ENCODE measurements at places on chromosomes 2 and 18. TPM values are rescaled to one million over a fixed set of nuclear protein-coding genes. Genes with fewer than 3 reads are reported as not detected.

- no peak for DNase-seq
Observed at GRCh38 chr2:126722081-126722480, 66.1 kb downstream of the GYPC start.

DNA sequence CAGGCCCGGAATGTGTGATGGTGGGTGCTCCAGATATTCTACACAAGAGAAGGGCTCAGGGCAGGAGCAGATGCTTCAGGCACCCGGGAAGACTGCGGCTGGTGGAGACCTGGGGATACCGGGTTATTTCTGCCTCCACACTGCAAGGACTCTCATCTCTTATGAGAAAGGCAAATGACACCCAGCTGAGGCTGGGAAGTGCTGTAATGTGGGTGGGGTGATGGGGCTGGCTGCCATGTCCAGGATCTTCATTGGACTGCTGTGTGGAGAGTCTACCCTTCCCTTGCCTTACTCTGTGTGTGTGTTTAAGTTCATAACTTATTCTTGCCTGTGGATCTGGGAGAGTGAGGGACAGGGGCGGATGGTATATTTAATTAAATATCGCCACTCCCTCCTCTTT lies 124.1 kb downstream of the KLHL29 start:
- DNase-seq, result no peak

DNA sequence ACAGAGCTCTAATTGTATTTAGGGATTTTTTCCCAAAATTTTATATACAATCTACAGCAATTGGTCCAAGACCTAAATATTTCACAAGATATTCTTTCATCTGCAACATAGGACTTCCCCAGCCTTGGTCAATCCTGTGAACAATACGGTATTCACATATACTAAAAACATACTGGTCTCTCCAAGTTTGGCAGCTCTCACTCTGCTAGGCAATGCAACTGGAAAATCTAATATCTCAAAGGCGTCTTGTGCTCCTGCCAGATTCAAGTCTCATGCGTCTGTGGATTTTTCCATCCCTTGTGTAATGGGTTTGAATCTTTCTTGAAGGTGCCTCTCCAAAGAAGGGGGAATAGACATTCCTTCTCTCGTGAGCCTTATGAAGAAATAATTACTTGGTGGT lies 27.4 kb upstream of the MBOAT2 start:
- no peak for DNase-seq

DNA sequence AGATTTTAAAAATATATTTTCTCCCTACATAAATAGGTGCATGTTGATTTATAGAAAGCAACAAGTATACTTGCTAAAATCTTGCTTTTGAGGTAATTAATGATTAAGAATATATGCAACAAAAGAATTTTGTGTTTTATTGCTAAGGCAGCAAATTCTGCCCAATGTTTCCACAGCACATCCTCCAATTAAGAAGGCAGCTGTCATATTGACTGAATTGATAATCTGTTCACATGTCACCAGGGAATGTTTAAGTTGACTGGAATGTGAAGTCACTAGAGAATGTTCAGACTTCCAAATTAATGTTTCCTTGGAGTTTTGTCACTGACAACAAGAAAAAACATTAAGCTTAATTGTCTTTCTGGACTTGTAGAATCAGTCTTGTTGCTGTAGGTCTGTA lies 1602.7 kb upstream of the SLC39A10 start:
- no peak for DNase-seq

Gene MC5R
- total RNA-seq, result not detected

DNA sequence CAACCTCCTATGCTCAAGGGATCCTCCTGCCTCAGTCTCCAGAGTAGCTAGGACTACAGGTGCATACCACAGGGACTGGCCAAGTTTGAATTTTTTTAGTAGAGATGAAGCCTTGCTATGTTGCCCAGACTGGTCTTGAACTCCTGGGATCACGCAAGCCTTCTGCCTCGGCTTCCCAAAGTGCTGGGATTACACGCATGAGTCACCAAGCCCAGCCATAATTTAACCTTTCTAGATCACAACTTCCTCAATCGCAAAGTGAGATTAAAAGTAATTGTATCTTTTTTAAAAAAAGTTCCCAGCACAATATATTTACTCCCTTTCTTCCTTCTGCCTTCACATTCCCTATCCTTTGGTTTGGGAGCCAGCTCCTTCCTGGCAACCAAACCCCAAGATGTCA lies 5.8 kb upstream of the PPP1CB start:
- no peak for DNase-seq

DNA sequence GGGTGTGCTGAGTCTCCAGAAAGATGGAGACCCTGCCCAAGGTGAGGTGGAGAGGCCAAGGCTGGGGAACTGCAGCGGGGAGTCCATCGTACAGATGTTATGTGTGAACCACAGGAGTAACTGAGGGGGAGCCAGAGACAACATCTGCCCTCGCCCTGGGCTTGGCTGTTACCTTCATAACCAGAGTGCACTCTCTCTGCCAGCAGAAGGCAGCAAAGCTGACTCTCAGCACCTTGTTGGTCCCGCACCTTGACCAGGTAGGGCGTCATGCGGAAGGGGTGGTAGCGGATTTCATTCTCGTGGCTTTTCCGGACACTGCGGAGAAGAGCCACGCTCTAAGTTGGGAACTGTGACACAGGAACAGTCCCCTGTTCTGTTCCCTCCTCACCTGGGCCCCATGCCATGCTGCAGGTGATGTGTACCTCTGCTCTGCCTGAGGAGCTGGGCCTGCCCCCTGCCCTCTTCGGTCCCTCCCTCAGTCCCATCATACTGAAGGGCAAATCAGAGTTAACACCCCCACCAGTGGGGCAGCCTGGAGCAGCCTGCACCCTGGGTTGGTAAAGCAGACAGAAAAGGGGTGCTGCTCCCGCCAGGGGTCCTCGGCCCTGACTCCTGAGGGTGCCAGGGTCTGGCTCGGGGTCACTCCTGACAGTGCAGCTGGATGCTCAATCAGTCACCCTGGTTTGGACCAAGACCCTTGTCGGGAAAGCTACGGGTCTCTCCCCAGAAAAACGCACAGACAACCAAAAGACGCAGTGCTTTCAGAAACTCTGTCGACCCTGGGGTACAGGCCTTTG lies 20.3 kb downstream of the PER2 start:
- peak; percentile 11 for DNase-seq

GRCh38 chr2:57313678-57314077 lies 732.9 kb upstream of the VRK2 start:
- no peak for DNase-seq

GRCh38 chr18:7786569-7786968 lies 219.5 kb downstream of the PTPRM start:
- DNase-seq, result no peak

Gene PRSS56
- total RNA-seq, result 3.4 TPM

DNA sequence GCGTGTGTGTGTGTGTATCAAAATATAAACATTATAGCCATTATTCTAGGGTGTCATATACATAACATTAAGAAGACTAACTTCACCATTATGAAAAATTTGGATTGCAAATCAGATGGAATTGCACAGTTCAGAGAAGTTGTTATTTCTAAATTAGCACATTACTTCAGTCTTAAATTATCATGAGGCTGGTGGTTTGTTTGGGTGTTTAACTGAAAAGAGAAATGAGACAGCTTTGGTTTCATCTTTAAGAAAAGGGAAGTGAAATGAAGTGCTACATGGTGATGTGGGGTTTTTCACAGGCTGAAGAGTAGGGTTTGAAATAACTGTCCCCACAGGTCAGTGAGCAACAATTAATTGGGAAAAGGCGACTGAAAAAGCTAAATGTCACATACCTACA lies 161.2 kb upstream of the XIRP2 start:
- no peak for DNase-seq

- no peak for DNase-seq
Observed at GRCh38 chr2:714005-714741, 37.0 kb upstream of the TMEM18 start.

GRCh38 chr18:78330766-78331165 lies 648.9 kb upstream of the SALL3 start:
- no peak for DNase-seq

- DNase-seq, result no peak
Observed at GRCh38 chr2:67892339-67892846, 170.4 kb downstream of the C1D start.
